Spleen (tissue), 13 donors: ENCODE measurements at places on chromosomes 3 and 15. TPM values are rescaled to one million over a fixed set of nuclear protein-coding genes. Genes with fewer than 3 reads are reported as not detected.

Gene ZDHHC19
- 7.9 TPM for total RNA-seq

Gene GTPBP8
- 24.1 TPM for total RNA-seq

Gene IGDCC3
- not detected for total RNA-seq

- H3K27ac ChIP-seq, result peak overlapping the region; percentile 55
- no peak for DNase-seq
- no peaks in the 10 kb centered on the region for H3K27me3 ChIP-seq
Observed at GRCh38 chr15:40451527-40452158, 10.9 kb downstream of the BAHD1 start.
